ENCODE measurements at places on chromosomes 12 and 14.

DNA sequence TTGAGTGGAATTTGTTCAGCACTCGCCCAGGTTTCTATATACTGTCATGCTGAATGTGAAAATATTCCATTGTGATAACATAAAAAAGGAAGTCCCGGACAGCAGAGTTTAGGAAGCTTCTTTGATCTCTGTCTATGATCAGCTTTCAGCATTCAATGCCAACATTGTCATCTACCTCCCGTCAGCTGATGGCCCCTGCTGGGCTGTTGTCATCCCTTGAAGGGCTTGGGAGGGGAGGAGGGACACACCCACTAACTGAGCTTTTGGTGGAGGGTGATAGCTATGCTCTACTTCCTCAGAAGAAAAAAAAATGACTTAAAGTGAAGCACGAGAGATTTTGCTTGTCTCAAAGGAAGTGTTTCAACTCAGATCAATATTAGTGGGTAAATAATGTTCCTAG lies 4.7 kb upstream of the KRT77 start:
- no peak for DNase-seq

GRCh38 chr12:130620281-130620680 lies 95.8 kb downstream of the RIMBP2 start:
- DNase-seq: no peak

DNA sequence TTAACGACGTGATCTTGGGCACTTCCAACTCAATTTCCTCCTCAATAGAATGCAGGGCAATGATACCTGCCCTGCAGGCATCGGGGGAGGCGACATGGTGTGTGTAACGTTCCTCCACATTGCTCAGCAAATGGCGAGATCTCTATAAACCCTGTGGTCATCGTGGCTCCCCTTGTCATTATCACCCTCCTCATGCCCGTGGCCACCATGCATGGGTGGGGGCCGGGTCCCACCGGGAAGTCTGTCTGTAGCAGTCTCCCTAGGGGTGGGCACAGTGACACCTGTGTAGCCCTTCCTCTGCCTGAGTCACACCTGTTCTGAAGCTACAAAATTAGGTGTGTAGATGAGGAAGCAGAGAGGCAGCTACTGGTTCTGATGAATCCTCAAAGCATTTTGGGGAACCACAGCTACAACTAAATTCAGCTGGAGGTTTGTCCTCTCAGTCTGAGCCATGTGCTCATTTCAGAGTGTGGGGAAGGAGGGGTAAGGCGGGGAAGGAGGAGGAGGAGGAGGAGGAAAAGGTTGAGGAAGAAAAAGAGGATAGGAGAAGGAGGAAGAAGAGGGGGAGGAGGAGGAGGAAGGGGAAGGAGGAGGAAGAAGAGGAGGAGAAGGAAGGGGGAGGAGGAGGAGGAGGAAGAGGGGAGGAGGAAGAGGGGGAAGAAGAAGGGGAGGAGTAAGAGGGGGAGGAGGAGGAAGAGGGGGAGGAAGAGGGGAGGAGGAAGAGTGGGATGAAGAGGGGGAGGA lies 11.0 kb upstream of the CACNA2D4 start:
- DNase-seq: no peak

- DNase-seq: no peak
These were observed 68.3 kb downstream of the DERA start for GRCh38 chr12:15979096-15980092.

- no peak for DNase-seq
These were observed 73.4 kb downstream of the PRMT8 start for GRCh38 chr12:3564411-3564810.

GRCh38 chr12:106753526-106753925 lies 21.0 kb upstream of the RIC8B start:
- no peak for DNase-seq

GRCh38 chr14:81453166-81453766 lies 53.1 kb upstream of the STON2 start:
- DNase-seq: no peak

GRCh38 chr14:104105071-104105821 lies 19.7 kb downstream of the ASPG start:
- DNase-seq: no peak

- no peak for DNase-seq
These were observed 4.6 kb upstream of the SBNO1 start for GRCh38 chr12:123369229-123369628.

DNA sequence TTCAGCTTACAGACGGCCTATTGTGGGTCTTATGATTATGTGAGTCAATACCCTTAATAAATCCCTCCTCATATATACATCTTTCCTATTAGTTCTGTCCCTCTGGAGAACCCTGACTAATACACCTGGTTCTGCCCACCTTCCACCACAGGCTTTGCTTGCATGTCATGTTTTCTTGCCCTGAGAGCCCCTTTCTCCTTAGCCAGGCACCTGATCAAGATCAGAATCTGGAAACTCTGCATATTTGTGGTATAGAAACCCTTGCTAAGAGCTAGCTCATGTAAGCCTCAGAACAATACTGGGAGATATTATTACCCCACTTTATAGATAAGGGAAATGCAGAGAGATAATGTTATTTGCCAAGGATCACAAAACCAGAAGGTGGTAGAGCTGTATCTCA lies 52.9 kb upstream of the JDP2 start:
- no peak for DNase-seq

DNA sequence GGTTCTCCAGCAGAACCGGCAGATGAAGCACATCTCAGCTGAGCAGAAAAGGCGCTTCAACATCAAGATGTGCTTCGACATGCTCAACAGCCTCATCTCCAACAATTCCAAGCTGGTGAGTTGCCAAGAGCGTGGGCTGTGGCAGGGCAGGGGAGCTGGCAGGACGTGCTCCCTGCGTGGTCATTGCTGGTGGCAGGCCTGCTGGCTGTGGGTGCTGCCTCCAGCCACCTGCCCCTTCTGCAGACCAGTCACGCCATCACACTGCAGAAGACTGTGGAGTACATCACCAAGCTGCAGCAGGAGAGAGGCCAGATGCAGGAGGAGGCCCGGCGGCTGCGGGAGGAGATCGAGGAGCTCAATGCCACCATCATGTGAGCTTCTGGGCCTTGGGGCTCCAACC lies 35.8 kb downstream of the IL31 start:
- no peak for DNase-seq

DNA sequence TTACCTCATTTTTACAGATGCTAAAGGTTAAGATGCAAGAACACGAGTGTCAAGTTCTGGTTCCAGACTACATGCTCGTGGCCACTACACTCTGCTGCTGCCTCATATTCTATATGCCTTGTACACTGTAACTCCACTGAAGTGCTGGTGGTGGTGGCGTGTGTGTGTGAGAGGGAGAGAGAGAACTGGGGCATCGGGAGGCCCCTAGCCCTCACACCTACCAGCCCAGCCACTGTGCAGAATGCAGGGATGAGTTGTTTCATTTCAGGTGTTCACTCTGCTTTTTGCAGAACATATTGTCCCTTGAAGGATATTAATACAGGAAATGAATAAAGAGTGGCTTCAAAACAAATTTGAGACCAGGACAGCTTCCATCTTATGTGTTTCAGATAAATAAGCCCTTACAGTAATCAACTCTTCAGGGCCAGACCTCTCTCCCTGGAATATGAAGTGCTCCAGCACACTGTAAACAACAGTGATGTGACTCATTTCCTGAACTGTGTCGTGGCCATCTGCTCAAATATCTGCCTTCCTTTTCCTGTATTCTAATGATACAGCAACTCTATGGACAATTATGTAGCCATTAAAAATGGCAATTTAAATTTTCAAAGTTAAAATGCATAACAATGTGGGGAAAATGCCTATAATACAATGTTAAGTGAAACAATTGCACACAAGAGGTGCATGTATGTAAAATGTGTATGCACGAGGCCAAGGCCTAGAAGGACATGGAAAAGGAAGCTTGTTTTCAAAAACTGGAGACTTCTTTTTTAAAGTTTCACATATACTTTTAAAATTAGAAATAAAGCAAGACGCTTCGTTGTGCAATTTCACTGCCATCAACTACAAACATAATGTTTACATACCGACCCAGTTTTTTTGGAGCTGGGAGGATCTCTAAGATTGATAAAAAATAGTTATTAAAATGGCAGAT lies 215.4 kb downstream of the PELI2 start:
- no peak for DNase-seq

Data from T1000 (cell line).